ENCODE measurements at places on chromosomes 5 and 9.

GRCh38 chr9:36100532-36100931, 36.0 kb upstream of the GLIPR2 start:
- no peak for DNase-seq

DNA sequence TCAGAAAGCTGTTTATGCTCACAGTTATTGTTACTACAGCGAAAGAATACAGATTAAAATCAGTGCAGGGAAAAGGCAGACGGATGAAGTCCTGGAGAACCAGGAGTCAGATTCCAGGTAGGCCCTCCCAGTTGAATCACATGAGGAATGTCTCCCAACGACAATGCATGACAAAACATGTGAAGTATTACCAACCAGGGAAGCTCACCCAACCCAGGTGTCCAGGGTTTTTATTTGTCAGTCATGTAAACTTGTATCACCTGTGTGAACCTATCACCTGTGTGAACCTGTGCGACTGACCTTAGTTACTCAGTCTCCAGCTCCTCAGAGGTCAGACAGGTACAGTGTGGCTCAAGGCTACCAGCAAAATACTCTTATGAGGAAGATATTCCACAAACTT, 63.9 kb downstream of the KIAA1958 start:
- DNase-seq = no peak

DNA sequence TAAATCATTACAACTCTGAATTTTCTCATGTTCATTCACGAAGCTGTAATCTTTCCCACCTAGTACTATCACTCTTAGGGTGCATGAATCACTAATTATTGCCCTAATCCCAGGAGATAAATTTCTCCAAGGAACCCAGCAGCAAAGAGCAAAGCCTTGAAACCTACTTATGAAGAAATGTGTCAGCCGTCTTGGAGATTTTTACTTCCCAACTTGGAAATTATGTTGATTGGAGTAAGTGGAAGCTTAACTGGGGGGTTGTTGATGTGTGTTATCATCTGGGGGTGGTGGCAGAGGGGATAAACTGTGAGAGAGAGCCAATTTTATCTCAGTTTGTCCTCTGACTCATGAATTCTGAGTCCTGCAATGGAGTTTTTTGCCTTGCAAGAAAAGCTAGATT, 440.5 kb upstream of the WWC1 start:
- DNase-seq = no peak

DNA sequence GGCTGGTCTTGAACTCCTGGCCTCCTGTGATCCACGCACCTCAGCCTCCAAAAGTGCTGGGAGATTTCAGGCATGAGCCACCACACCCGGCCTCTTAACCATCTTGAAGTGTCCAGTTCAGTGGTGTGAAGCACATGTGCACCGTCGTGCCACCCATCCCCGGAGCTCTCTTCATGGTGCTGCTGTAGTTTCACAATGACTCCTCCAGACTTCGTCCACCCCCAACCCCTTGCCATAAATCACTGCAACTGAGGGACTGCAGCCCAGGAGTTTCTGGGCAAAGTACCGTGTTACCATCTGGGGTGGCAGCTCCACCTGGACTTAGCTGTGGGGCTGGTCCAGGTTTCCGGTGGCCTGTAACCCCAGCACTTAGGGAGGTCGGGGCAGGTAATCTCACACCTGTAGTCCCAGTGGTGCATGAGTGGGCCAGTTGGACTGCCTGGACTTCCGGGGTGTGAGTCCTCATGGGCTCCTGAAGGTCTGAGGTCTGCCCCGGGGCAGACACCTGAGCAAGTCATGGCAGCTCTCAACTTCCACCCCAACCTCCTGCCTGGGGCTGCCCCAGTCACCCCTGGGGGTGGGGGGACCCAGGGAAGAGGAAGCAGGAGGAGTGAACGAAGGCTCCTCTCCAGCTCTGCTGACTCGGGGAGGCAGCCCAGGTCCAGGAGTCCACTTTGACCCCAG, 6.6 kb upstream of the N4BP3 start:
- no peak for DNase-seq

DNA sequence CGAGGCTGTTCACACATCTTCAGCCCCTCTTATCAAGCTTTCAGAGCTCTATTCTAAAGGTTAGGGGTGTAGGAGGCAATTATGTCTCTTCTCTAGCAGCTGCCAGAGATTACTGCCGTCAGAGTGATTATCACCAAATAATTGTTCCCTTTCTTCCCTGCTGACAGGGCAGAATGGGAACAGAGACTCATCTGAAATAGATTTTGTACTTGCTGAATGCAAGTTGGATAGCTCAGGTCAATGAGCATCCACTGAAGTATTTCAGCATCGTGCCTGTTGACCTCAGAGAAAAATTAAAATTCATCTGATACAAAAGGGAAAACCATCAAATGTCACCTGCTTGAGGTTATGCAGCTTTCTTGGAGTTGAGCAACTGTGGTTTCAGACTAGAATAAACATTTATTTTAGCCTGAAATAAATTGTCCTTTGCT, 213.7 kb upstream of the MAP3K1 start:
- no peak for DNase-seq

DNA sequence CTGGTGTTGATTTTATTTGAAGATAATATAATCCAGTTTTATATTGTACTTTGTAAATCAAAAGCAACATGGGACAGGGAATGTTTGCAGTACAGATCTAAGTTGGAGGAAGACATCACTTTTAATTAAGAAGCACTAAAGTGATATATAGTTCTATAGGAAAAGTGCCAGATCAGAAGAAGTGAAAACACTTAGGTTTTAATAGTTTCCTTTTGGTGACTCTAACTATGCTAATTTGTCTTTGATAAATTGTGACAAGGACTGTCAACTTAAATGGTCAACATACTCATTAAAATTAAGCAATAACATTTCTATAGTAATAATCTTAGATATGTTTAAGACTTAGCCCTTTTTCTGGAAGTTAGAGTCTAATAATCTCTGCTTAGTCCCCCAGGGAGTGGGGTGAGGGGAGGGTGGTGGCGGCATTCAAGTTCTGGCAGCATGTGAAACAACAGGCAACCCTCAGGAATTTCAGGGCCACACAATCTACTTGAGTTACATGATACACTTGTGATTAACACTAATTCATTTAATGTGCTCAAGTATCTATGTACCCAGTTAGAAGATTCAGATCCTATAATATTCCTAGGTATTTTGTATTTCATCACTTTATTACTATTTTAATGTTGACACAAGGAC, 1026.5 kb downstream of the NR2F1-AS1 start:
- no peak for DNase-seq

- no peak for DNase-seq
Measured at GRCh38 chr9:124835026-124835557, 18.2 kb upstream of the WDR38 start.

- DNase-seq = no peak
Measured at GRCh38 chr9:14811844-14812243, 89.3 kb upstream of the CER1 start.

GRCh38 chr5:173984218-173984617, 4.8 kb upstream of the C5orf47 start:
- no peak for DNase-seq

DNA sequence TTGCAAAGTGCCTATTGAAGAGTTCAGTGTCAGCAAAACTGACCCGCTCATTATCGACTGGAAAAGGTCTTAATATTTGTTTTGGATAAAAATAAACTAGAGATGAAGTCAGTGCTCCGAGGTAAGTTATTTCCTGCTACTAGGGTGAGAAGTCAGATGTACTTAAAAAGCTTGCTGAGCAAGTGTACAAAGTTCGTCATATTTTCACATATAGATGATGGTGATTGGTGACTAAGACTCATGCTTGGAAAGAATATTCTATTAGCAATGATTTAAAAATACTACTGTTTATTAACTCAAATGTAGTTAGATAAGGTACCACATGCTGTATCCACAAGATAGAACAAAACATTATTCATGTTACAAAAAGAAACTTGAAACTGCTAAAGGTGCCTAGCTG, 643.7 kb downstream of the GABRG2 start:
- DNase-seq = no peak

DNA sequence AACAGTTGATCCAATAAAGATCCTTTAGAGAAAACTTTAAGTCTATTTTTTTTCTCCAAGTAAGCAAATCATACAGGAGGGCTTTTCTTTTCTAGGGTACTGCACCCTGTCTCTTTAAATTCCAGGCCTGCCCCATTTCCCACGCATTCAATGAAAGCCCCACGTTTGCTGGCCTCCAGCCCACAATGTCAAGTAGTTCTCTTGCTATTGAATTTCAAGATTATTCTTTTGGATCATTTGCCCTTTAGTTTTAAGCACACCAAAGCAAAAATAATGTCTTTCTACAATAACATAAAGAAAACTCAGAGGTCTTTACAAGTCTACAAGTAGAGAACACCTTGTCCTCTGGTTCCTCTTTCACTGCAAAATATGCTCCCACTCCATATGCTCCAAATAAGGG, 15.6 kb downstream of the MLLT3 start:
- no peak for DNase-seq

DNA sequence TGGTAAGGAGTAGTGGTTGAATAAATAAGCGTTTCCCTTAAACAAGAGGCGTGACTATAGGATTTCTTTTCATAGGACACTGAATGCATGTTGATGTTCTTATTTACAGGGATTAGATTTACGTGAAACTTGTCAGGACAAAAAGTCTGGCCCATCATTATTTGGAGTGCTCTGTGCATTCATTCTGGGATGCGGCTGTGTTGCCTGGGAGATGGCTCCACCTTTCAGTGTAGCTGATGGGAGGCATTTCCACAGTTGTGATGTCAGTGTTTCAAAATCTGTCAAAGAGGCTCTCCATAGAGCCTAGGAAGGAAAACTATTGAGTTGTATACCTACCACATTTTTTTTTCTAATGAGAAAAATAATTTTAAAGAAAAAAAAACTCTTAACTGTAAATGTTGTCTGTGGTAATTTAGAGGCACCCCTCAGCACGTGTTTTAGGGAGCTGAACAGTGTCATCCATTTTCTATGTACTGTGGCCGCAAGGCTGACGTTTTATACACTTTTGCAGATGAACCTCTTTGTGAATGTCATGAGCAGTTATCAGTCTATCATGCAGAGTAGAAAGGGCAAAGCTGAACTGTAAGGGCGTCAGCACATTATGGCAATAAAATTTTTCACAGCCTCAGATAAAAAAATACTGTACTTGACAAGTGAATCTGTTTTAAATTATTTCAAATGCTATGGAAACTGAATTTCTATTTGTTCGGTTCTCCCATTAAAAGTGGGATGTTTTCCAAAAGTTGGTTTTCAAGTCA, 202.7 kb downstream of the PBX3 start:
- no peak for DNase-seq

GRCh38 chr9:4020038-4020754, 279.7 kb downstream of the GLIS3 start:
- no peak for DNase-seq

GRCh38 chr5:105167092-105167491, 1604.5 kb upstream of the NUDT12 start:
- no peak for DNase-seq

- DNase-seq = peak; percentile 91
Measured at GRCh38 chr9:63817622-63818518, 1467.1 kb downstream of the FOXD4L5 start.

- peak; percentile 80 for DNase-seq
Measured at GRCh38 chr5:176611435-176611834, 1.5 kb upstream of the GPRIN1 start.

DNA sequence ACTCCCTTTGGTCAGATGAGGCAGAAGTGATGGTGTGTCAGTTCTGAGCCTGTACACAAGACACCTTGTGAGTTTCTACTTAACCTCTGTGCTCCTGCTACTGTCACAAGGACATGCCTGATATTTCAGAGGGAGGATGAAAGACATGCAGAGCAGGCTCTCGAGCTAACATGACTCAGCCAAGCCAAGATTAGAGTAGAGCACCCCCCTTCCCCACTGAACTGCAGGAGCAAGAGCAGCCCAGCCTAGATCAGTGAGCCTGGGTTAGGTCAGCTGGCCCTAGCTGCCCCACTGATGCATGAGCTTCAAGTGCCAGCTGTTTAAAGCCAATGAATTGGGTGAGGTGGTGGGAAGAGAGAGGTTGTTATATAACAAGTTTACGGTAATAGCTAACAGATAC, 36.7 kb downstream of the BRINP1 start:
- no peak for DNase-seq

GRCh38 chr5:163938595-163938994, 433.2 kb downstream of the MAT2B start:
- DNase-seq = no peak

- no peak for DNase-seq
Measured at GRCh38 chr5:112310746-112311145, 108.3 kb downstream of the EPB41L4A start.

DNA sequence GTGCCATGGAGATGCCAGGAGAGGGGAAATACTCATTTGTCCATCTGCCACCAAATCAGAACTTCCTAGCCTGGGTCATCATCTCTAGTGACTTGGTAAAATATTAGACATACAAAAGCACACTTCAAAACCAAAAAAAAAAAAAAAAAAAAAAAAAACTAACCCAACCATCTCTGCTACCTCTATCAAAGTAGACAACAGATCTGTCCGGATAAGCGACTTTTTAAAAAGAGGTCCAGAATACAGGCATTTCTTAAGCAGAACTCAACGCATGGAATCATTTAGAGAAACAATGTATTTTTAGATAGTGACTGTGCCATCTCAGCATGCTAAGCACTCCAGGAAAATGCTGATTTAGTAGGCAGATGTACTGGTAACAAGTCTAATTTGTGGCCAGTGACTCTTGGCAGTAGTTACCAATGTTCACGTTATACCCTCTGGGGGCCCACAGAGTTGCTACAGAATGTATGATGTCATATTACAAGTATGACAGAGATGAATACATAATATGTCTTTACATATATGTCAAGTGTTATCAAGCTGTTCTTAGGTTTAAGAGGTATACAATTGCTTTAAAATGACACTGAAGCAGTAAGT, 107.8 kb downstream of the SMIM23 start:
- DNase-seq = no peak

GRCh38 chr5:11383506-11384095, 520.6 kb downstream of the CTNND2 start:
- no peak for DNase-seq

GRCh38 chr5:52010454-52010853, 627.2 kb downstream of the ISL1 start:
- no peak for DNase-seq

DNA sequence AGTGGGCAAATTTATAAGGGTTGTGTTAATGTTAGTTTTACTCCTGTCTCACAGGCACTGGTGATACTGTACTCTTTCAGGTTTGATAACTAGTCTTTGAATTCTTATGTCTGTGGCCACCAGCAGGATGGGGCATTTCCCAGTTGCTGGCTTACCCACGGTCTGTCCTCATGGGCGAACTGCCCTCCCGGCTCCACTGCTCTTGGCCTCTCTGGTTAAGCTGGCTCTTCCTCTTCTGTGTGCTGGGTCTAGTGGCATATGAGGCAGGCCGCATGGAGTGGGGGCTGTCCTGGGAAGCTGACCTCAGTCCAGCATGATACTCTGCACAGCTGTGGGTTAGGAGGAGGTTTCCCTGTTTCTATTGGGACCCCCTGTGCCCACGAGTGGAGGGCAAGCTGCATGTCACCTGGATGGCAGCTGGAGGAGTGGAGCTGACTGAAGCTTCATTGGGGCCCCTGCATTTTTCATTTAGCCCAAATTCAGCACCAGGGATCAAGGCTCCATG, 19.5 kb downstream of the PHF2 start:
- peak; percentile 38 for DNase-seq

GRCh38 chr9:87564791-87565241, 67.1 kb downstream of the DAPK1 start:
- no peak for DNase-seq

Data from activated CD8-positive, alpha-beta memory T cell treated with anti-CD3 and anti-CD28 coated beads, Interleukin-2, amount 50 U/mL, for 48 hours (primary cell).